ENCODE measurements at places on chromosomes 7 and 10.

GRCh38 chr10:51029172-51029641 is 45.1 kb upstream of the PRKG1 start:
- DNase-seq = peak; percentile 85

GRCh38 chr7:69129524-69129923 is 468.8 kb upstream of the AUTS2 start:
- DNase-seq = peak; percentile 12

DNA sequence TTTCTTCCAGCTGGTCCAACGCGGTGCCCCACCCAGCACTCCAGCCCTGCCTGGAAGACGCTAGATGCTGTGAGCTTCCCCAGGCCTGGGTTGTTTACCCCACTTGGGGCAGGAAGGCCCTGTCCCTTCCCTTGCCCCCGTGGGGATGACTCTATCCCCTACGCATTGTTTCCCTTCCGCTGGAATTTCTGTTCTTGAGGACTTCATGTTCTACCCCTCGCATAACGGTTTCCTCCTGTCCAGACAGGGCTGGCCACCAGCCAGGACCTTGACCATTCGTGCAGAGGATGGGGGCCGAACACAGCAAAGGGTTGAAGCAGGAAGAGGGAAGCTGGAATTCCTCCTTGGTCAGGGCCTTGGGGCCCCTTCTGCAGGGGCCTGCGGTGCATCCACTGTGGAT is 14.7 kb upstream of the SERPINE1 start:
- DNase-seq = no peak

GRCh38 chr10:46233181-46233580 is 53.6 kb upstream of the ANTXRL start:
- no peak for DNase-seq

GRCh38 chr10:44184633-44185314 is 200.1 kb downstream of the CXCL12 start:
- no peak for DNase-seq

Measured in AG10803 (cell line).